ENCODE measurements at places on chromosomes 7 and 10.

GRCh38 chr7:2465928-2466327, 10.3 kb downstream of the GRIFIN start:
- no peak for DNase-seq

GRCh38 chr10:69057951-69058297, 30.0 kb upstream of the SRGN start:
- no peak for DNase-seq

DNA sequence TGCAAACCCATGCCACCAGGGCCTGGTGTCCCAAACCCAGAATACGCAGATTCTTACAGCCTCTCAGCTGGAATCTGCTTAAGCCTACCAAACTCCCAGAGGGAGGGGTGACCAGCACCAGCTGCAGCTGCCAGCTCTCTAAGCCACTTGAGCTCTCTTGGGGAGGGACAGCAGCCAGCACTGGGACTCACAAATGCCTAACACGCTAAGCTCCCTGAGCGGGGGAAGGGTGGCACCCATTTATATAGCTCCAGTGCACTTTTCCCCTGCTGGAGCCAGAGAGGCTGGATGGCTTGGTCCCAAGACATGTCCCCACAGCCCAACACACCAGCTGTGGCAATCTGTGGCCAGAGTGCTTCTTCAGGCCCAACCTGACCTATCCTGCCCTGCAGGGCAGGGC, 326.8 kb upstream of the NRG3 start:
- DNase-seq, result no peak

GRCh38 chr10:72065439-72066025, 22.8 kb downstream of the SPOCK2 start:
- no peak for DNase-seq

DNA sequence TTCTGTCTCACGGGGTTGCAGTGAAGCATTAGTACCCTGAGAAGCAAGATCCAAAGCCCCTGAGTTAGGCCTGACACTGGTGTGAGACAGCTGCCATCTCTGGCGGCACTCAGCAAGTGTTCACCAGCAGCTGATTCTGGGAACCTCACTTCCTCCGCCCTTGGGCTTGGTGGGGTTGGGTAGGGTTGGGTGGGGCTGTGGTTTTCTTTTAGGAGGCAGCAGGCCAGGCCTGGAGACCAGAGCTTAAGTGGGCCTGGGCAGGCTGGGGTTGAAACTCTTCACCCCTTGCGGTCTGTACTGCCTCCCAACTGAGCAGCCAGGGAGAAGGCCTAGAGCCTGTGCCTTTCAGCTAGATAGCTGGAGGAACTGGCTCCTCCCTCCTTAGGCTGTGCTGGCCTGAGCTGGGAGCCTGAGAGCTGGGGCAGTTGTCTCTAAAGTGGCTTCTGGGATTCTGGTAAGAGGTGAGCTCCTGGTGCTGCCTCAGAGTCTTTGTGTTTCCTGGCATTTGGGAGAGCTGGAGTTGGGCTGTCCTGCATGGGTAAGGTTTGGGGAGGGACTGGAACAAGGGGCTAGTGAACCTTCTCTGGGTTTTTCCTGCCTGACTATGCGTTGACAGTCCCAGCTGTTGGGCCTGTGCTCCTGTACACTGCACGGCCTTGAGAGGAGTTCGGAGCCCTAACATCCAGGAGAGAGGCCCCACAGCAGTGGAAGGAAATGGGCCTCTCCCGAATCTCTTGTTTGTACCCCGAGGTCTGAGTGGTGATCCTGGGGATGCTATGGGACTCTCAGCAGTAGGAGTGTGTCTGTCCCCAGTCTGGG, 5.1 kb downstream of the TSPAN14 start:
- peak; percentile 84 for DNase-seq

- no peak for DNase-seq
Observed at GRCh38 chr7:141416650-141417270, 134.4 kb upstream of the AGK start.

DNA sequence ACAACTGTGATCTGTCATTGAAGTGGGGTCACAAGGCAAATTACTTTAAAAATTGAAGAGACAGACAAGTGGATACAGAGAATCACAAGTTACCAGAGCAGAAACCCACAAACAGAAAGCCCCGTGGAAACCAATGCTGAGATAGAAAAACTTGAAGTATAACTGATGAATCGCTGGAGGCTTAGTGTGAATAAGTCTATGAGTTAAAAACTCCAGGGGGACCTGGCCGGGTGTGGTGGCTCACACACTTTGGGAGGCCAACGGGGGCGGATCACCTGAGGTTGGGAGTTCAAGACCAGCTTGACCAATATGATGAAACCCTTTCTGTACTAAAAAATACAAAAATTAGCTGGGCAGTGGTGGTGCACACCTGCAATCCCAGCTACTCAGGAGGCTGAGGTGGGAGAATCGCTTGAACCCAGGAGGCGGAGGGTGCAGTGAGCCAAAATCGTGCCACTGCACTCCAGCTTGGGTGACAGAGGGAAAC, 69.7 kb upstream of the ZNRF2 start:
- DNase-seq, result no peak
